Stimulated activated CD8-positive, alpha-beta memory T cell treated with anti-CD3 and anti-CD28 coated beads, Interleukin-2, amount 100 ng/mL, for 1 hour (primary cell): ENCODE measurements at places on chromosomes 12 and 14.
A peak's percentile ranks its signal among the peaks of the same experiment; 100 is the strongest.

GRCh38 chr12:24113701-24114100, 164.2 kb upstream of the SOX5 start:
- no peak for DNase-seq

DNA sequence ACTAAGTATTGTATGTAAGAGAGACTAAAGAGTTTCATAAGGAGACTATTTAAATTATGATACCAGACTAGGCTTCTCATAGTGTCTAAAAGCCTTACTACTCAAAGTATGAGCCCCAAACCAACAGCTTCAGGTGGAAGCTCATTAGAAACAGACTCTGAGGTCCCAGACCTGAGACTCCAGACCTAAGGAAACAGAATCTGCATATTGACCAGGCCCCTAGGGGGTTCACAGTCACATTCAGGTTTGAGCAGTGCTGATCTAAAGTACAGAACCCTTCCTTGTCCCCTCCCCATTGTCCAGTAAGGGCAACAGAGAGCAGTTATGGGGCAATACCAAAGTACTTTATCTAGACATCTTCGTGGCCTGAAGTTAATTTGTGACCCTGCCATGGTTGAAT, 87.7 kb downstream of the SSPN start:
- no peak for DNase-seq

DNA sequence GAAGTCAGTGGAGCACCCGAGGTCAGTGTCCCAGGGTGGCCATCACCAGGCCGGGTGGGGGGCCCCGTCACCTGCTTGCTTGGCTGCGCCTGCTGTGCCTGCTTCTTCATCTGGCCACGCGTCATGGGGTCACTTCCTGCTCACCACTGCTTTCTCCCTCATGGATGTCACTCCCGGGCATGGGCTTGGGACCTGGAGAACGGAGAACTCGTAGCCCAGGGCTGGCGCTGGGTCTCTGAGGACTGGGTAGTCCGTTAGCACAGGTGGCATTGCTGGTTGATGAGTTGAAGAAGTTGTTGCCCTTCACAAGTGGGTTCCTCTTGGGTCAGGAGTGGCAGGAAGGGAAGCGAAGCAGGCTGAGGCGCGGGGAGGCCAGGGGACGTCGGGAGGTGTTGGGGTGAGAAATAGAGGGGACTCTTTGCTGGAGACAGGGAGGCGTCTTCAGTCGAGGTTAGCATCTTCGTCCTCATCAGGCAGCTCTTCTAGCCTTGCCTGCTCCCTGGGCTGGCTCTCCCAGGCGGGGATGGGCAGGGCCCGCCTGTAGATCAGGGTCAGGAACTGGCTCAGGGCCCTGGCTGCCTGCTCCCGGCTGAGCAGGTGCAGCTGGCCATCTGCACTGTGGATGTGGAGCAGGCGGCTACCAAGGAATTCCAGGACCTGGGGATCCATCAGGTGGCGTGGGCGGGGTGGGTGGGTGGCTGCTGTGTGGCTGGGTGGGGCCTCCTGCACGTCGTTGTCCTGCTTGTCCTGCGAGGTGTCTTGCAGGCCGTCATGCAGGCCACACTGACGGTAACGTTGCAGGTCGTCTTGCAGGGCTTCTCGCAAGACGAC, 23.0 kb downstream of the RTL1 start:
- no peak for DNase-seq

GRCh38 chr14:80637756-80638619, 303.6 kb downstream of the CEP128 start:
- no peak for DNase-seq

DNA sequence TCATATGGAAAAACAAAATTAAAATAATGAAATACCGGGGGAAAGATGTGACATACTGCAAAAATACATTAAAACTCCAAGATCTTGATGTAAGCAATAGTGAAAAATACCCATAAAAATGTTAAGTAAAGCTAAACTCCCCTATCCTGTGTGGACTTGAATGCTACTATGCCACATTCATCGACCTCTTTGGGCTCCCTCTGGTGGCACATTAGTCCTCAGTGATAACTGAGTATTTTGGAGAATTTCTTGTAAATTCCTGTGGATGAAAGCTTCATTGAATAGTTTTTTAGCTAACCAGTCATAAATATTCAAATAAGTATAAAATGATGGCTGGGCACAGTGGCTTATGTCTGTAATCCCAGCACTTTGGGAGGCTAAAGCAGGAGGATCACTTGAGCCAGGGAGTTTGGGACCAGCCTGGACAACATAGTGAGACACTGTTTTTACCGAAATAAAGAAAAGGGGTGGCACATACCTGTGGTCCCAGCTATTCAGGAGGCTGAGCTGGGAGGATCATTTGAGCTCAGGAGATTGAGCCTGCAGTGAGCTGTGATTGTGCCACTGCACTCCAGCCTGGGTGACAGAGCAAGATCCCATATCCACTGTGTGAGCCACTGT, 42.4 kb upstream of the SGPP1 start:
- peak; percentile 42 for DNase-seq

GRCh38 chr12:4979737-4980136, 63.9 kb upstream of the KCNA5 start:
- DNase-seq = no peak

- no peak for DNase-seq
Observed at GRCh38 chr14:49915085-49915484, 22.2 kb downstream of the ARF6 start.

- no peak for DNase-seq
Observed at GRCh38 chr12:16385782-16386646, 38.6 kb downstream of the MGST1 start.

GRCh38 chr12:75782069-75782581, 249.5 kb downstream of the PHLDA1 start:
- DNase-seq = no peak

DNA sequence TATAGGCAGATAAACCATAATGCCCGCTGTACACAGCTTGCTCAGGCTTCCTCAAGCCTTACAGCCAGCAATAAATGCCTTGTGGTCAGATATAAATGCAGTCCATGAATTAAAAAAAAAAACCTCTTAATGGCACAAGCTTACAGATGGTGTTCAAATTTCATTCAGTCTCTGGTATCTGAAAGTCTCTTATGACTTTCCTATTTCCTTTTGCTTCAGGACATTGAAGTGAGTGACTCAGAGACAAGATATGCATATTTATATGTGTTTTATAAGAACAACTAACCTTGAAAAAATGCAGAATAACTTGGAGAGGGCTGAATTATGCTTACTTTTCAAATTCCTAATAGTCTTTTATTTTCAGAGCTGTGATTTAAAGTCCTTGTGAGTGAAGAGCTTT, 426.9 kb upstream of the MIS18BP1 start:
- DNase-seq = no peak
